ENCODE measurements at places on chromosomes 1 and 21.

DNA sequence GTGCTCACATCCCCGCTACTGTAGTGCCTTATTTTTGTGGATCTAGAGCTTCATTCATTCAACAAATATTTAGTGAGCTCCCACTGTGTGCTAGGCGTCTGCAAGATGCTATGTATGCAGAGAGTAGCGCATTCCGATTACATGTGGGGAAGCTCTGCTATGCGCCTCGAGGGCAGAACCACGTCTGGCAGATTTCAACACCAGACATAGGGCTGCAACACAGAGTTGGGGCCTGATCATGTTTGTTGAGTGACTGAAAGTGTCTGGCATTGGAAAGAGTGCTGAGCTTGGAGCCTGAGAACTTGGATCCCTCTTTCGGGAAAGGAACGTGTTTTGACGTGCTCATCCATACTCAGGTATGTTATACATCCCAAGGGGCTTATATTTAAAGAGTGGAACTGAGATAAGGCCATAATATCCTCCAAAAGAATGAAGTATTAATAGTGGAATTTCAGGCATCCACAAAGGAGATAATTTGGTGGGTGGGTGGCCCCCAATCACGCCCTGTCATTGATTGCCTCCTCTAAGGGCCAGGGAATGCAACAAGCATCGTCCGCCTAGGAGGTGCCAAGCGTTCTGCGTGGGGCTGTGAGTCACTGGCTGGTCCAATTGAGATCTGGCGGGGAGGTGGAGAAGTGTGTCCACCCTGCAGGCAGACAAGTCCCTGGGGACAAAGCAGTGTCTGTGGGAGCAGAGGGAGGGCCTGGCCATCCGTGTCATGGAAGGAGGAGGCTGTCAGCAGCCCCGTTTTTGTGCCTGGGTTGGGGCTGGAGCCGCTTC is 62.8 kb upstream of the ZBTB40 start:
- DNase-seq: peak; percentile 28

DNA sequence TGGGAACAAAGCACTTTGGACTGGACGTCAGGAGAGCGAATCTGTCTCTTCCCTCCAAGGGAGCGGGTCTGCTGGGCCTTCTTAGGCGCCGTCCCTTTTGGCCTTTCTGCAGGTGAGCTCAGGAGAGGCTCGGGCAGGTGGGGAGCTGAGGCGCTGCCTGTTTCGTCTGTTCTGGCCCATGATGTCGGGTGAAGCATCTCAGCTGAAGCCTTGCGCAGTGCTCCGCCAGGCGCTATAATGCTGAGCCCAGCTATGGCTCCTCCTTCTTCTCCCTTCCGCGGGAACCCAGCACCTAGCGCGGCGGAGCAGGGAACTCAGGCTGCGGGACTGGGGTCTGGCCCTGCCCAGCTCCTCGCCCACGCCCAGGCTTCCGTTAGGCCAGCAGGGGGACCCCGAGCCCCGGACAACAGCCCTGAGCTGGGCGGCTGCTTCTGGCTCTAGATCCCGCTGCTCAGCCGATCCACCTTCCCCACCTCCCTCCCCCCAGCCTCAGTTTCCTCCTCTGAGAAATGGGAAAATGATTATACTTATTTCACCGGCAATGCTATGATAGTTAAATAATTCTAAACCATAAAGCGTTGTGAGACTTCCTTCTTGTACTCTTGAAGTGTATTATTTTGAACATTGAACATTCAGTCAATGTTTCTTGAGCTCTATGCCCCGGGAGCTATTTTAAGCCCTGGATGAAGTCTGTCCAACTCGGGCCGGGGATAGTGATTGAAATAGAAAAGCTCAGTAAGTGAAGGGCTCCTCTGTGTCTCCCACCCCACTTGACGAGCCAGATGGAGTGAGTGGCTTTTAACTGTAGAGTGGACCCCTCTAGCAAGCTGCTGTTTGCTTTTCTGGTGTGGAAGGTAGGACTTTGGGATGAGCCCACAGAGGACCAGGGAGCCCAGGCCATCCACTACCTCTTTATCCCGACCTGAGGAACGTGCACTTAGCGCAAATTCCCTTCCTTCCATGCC is 9.6 kb upstream of the ADORA1 start:
- peak; percentile 72 for DNase-seq

- DNase-seq: no peak
Measured at GRCh38 chr1:17819129-17819802, 64.1 kb downstream of the ACTL8 start.

DNA sequence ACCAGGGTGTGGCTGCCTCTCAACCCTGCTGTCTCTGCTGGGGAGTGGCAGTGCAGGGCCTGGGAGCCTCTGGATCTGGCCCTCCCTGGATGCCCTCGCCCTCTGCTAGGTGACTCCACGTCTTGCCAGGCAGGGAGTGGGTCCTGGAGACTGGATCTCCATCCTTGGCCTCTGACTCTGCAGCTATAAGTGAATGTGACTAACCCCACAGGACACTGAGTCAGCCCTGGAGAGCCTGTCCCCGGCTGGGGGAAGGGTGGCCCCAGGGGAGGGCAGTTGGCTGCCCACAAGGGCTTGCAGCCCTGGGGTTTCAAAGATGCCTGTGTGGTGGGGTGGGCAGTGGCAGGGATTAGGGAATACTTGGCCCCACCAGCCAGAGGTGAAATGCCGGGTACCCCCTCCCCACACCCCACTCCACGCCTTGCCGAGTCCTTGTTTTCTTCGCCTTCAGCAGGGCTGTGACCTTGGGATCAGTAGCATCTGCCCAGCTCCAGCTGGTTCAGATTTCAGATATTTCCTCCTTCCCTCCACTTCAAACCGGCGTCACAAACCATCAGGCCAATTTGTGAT is 1.9 kb upstream of the MYBPH start:
- DNase-seq: no peak

GRCh38 chr1:113859478-113860175 is 11.9 kb downstream of the PTPN22 start:
- DNase-seq: no peak

DNA sequence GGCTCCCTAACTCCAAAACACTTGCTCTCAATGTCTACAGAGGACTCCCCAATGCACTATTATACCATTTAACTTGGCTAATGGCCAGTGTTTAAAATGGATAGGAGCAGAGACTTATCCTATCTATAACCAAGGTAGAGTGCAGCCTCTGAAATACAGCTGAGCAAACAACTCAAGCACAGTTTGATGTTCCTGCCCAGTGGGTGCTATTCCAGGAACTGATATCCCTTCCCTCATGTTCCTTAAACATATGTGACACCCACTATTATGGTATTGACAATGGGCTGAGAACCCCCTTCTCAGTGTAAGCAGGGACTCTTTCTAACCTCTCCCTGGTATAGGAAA is 51.7 kb downstream of the SH3GLB1 start:
- no peak for DNase-seq

All from fibroblast of pulmonary artery (primary cell).